ENCODE measurements at places on chromosomes 5 and 9.

DNA sequence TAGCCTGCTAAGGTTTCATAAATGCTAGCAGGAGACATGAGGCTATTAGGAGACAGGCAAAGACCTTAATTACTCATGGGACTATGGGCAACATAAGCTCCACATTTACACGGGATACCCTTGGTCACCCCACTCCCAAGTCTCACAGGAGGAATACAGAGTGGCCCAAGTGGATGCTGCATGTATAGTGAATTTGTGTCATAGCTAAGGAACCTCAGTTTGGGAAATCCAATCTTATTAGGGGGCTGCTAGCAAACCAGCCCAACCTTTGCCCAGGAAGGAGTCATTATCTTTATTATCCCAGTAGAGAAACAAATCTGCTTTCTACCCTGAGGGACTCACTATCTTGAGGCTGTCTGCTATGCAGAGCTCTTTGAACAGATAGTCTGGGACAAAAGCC, 405.9 kb downstream of the KIAA0825 start:
- no peak for DNase-seq

GRCh38 chr5:172110921-172111851, 76.8 kb downstream of the STK10 start:
- peak; percentile 88 for DNase-seq

- DNase-seq = no peak
Measured at GRCh38 chr5:165521816-165522610, 2016.6 kb downstream of the MAT2B start.

- no peak for DNase-seq
Measured at GRCh38 chr5:36528588-36528987, 77.8 kb upstream of the SLC1A3 start.

- DNase-seq = no peak
Measured at GRCh38 chr5:12936221-12936620, 1008.3 kb downstream of the DNAH5 start.

DNA sequence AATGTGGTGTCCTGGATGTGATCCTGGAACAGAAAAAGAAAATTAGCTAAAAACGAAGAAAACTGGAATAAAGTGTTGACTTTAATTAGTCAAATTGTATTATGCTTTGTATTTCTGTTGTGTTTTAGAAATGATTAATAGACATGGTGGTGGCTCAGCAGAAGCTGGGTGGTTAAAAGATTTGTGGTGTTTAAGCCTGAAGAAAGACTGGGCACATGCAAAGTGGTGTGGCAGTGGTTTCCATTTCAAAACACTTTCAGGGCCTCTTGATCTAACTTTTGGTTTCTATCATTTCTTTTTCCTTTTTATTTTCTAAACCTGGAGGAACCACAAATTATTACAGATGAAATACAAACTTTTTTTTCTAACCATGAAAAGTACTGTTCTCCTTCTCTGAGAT, 44.1 kb downstream of the ADGRV1 start:
- no peak for DNase-seq

DNA sequence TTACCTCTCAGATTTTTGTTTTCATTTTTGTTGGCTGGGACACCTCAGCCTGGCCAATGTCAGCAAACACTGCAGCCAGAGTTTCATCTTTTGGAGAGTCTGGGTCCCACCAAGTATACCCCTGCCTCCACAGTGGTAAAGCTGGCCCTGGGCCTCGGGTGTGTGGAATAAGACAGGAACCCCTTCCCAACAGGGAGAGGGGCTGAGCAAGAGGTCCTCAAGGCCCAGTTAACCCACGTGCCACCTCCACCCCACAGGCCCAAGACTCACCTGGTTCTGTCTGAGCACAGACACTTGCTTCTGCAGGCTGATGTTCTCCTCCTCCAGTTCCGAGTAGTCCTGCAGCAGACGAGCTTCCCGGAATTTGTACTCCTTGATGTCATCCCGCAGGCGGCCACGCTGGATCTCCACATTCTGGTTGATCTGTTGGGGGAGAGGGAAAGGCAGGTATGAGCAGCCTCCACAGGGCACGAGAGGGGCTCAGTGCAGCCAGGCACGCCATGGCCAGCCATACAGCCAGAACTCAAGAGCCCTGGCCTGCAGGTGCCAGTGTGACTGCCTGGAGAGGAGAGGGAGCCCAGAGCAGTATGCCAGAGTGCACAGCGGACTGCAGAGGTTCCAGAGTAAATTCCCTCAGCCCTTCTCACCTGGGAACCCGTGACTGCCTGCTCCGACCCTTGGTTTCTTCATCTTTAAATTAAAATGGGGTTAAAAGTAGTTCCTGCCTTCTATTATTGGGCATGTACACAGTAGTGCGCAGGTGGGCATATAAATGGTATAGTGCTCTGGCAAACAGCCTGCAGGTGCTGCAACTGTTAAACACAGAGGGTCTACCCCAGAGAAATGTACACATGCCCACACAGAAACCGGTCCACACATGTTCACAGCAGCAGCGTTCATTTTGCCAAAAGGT, 42.0 kb downstream of the BICD2 start:
- no peak for DNase-seq

GRCh38 chr9:95857124-95857523, 18.4 kb upstream of the ERCC6L2 start:
- DNase-seq = no peak

DNA sequence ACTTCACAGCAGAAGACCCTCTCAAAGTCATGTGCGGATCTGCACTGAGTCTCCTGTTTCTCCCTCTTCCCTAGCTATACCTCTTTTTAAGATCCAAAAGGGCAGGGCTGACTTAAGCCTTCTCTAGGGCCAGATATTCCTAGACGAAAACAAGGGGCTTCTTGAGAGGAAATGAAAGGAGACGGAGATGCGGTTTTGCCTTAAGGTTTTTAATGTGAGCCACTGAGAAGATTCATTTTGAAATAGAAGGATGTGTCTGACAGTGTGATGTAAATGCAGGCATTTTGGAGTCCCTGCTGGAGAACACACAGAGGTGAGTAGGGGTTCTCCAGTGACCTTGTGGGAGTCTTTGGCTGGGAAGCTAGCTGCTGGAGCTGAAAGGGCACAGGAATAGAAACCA, 15.6 kb upstream of the IL12B start:
- no peak for DNase-seq

DNA sequence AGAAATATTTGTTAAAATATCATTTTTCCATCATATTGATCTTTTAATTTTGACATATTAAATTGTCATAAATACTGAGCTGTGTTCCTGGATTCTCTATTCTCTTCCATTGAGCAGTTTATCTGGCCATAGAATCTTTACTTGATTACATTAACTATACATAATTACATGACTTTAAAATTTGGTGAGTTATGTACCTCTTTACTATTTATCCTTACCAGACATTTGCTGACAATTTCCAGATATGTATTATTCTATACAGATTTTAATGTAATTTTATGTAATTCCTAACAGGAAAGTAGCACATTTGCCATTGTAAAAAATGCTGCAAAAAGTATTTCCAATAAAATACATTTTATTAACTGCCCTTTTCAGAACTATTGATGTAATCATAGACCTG, 770.3 kb downstream of the KCTD16 start:
- DNase-seq = no peak

- DNase-seq = no peak
Measured at GRCh38 chr5:157735991-157736390, 4.8 kb downstream of the THG1L start.

DNA sequence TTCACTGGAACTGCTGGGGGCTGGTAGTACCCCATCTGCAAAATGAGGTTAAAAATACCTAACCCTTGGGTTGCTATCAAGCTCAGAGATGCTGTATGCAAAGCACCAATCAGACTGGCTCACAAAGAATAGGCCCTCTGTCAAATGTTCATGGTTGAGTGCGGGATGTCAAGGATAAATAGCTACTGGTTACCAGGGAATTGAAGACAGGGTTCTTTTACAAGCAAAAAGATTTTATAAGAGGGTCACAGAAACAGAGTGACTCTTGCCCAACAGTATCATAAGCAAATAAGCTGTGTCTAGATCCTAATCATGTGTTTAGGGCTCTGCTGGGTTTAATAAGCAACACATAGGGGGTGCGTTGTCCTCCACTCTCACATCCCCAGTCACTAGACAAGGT, 11.9 kb downstream of the SYK start:
- DNase-seq = no peak

DNA sequence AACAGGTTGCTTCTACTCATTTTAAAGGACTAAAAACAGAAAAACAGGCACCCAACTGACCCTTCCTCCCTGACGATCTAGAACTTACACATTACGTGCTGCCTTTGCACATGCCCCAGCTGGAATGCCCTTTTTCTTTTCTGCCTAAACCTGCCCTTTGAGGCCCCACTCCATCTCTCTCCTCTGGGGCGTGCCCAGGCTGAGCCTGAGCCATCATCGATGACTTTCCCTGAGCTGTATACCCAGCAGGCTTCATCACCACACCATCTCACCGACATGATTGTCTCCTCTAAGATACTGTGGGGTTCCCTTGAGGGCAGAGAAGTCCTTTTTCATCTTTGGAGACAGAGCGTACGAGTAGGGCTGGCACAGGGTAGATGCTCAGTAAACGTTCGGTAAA, 24.1 kb upstream of the GABBR2 start:
- no peak for DNase-seq

GRCh38 chr5:170805666-170806065, 22.1 kb downstream of the GABRP start:
- DNase-seq = no peak

DNA sequence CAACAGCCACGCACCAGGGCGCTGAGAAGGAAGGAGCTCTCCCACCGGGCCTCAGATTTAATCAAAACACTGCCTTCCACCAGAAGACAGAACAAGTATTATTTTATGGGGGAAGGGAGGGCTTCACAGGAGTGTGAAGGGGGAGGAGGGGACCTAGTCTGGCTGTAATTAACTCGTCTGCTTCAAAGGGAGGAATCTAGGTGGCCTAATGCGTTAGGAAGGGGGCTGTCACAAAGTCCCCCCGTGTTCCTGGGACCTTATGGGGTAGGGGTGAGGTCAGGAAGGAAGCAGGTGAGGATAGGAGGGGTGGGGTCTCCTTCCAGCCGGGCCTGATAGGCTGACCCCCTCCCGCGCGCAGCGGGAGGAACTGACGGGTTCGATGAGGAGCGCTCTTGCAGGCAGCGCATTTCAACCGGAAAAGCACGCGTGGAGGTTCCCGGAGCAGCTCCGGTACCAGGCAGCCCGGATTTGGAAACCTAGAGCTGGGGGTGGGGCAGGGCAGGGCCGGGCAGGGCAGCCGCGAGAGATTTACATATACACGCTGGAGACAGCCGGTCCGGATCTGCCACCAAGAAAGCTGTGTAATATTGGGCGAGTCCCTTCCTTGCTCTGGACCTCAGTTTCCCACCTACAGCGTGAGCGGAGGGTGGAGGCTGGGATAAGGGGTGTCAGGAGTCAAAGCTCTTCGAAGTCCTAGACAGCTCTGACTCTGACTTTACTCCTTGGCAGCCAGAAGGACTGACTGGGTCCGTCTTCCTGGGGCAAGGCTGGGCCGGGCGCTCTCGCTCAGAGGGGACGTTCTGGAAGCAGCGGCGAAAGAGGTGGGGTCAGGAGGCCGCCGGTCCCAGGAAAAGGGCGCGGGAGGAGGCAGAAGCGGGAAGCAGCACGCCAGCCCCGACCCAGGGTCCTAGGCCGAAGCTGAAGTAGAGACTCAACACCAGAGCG, 1.8 kb downstream of the SHB start:
- peak; percentile 18 for DNase-seq

DNA sequence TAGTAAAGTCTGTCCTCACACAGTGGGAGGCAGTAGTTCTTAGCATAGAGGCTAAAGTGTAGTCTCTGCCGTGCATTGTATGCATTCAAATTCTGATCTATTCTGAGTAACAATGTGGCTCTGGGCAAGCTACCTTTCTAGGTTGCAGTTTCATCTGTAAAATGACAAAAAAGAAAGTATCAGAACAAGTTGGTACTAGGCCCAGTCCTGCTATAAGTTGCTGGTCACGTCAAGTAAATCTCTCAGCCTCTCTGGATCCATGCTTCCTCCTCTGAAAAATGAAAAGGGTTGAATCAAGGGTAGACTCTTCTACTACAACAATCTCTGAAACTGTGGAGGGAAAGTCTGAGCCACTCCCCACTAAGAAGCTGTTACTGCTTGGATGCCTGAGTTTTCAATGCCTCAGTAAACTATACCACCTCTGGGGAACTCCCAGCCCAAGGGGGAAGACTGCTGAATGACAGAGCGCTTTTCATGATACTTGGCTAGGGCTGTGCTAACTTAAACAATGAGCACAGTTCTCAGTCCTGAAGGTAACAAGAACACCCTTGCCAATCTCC, 34.5 kb upstream of the SPARC start:
- no peak for DNase-seq

- no peak for DNase-seq
Measured at GRCh38 chr9:130846487-130847305, 11.6 kb downstream of the ABL1 start.

GRCh38 chr5:60487885-60488442, 212.0 kb downstream of the DEPDC1B start:
- DNase-seq = no peak

DNA sequence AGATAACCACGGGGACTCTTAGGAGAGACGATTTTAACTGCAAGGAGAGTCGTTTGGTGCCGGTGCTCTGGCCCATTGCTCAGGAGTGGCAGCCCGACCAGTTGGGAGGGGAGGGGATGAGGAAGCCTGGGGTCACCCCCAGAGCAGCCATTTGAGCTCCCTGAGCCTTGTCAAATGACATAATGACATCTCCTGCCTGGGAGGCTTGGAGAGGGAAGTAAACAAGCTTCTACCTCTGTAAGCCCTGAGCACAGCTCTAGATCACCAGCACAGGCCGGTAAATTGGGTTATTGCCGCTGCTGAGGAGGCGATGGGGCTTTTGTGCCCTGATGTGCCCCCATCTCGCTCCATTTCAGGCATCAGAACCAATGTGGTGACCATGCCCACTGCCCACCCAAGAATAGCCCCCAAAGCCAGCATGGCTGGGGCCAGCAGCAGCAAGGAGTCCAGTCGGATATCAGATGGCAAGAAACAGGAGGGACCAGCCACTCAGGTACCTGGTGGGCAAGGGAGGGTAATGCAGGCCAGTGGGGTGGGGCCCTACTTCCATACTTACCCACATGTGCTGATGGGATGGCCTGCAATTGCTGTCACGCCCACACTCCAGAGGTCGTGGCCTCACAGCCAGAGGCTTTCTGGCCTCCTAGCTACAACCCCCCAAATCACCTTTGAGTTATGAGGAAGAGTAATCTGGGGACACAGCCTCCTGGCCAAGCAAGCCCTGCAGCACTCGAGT, 23.0 kb downstream of the CD74 start:
- DNase-seq = no peak

- no peak for DNase-seq
Measured at GRCh38 chr5:68347536-68347935, 132.0 kb downstream of the PIK3R1 start.

- peak; percentile 68 for DNase-seq
Measured at GRCh38 chr9:98129451-98129881, 10.4 kb upstream of the TRIM14 start.

DNA sequence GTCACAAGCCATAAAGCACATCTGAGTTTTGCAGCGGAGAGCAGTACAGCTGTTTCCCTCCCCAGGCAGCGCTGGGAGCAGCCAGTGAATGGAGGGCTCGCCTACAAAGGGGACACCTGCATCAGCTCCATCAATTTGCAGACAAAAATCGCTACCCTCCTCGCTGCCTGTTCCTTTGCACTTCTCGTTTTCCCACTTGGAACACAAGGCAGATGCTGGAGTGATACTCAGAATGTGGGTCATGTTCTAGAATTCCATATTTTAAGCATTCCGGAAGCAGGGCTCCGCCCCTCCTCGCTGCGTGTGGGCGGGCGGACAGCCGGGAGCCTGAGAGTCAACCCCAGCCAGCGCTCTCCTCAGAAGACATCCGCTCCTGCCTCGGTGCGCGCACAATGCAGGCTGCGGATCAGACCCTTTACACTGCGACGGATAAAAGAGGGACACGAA, 92.1 kb downstream of the LMNB1 start:
- no peak for DNase-seq

GRCh38 chr5:135735831-135736230, 98.6 kb upstream of the SLC25A48 start:
- DNase-seq = no peak

- DNase-seq = no peak
Measured at GRCh38 chr5:9169557-9169902, 376.3 kb downstream of the SEMA5A start.

All from CD4-positive, alpha-beta T cell treated with Interferon alpha-2 for 1 hour (primary cell).